SW480 (cell line): ENCODE measurements at places on chromosomes 1 and 21.

DNA sequence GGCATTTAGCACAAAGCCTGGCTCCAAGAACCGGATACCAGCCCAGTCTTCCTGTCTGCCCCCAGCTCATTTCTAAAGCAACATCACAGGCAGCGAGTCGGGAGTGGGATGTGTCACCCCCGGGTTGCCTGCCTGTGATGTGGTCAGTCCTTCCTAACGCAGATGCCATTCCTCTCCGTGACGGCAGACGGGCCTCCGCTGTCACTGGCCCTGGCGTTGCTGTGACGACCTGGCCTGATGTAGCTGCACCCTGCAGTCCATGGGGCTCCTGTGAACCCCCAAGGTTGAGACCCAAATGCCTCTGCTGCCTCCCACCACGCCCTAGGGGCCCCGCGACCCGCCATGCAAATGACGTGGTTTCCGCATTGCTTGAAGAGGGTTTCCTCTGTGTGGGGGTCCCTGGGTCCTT lies 12.3 kb downstream of the TNFRSF1B start:
- DNase-seq = peak; percentile 98

GRCh38 chr1:172476218-172476811 lies 32.4 kb upstream of the PIGC start:
- peak; percentile 5 for DNase-seq

- peak; percentile 72 for DNase-seq
Observed at GRCh38 chr1:39653546-39654031, 14.1 kb upstream of the HEYL start.

DNA sequence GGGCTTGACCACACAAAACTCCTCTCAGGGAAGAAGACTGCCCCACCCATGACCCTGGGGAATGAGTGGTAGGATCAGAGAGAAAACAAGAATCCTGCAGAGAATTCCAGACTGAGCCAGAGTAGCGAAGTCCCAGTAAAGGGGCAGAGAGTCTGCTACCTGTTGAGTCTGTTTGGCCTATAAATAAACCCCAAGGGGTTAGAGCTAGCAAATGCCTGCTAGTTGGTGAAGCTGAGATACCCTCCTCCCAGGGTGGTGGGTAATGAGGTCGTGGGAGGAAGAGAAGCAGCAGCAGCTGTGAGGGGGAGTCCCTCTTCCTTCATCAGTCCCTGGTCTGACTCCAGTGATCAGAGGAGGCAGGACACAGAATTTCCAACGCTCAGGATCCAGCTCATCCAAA lies 2.5 kb downstream of the TRAF3IP3 start:
- no peak for DNase-seq

GRCh38 chr1:76005765-76006164 lies 68.8 kb upstream of the ST6GALNAC3 start:
- no peak for DNase-seq
